ENCODE measurements at places on chromosomes 3 and 15.

GRCh38 chr3:123660900-123661299 is 76.0 kb upstream of the HACD2 start:
- peak; percentile 55 for DNase-seq

DNA sequence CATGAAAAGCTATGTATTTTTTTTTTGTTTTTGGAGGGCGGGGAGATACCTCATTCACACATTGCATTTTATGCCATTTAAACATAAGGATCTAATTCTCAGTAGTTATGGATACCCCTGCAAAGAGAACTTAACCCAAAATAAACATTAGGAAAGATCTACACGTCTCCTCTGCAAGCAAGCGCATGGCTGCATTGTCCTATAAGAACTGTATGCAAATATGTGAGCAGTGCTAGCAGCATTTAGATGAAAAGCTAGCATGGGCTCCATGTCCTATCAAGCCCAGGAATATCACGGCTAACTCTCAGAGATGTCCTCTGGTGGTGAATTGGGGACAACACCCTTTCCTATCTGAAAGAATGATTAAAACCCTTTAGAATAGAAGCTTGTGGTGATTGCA is 292.8 kb downstream of the MEX3B start:
- DNase-seq = no peak

GRCh38 chr3:140595295-140595694 is 82.6 kb upstream of the TRIM42 start:
- no peak for DNase-seq

DNA sequence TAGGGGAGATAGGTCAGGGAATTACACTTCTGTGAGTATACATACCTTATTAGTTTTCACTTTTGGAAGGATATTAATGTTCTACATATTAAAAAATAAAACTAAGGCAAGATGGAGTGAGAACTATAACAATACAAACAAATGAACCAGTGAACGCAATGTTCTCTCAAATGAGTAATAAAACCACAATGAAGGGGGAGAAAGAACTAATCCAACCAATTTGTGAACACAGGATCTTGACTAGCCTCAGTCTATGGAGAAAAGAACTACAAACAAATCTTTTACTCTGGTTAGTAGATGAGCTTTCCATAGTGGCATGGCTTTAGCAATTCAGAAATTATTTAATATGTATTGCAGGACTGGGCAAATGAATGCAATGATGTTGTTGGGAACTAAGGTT is 26.9 kb upstream of the ATOSA start:
- DNase-seq = no peak

- DNase-seq = no peak
Measured at GRCh38 chr3:39358333-39358732, 24.8 kb upstream of the SLC25A38 start.

GRCh38 chr3:39414421-39414907 is 7.9 kb downstream of the RPSA start:
- no peak for DNase-seq

GRCh38 chr3:71972031-71972430 is 187.1 kb upstream of the PROK2 start:
- DNase-seq = no peak

- DNase-seq = no peak
Measured at GRCh38 chr3:171108066-171108465, 81.5 kb upstream of the SLC2A2 start.

DNA sequence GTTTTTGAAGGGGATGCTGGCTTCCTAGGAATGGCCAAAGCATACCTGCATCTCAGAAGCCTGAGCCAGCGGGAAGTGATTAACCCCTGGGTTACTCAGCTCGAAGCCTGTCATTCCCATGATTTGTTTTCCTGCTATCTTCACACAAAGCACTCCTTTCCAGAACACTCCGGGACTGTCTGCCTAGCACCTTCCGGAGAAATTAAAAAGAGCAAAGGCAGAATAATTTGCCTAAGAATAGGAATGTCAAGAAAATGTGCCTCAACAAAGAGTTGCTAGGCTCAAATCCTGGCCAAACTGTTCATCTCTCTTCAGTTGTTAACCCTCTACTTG is 34.1 kb downstream of the TPM1 start:
- DNase-seq = no peak

GRCh38 chr3:154970797-154971196 is 109.3 kb upstream of the MME start:
- DNase-seq = no peak

Measured in COR-L47 (cell line).